ENCODE measurements at places on chromosomes 5 and 9. TPM values are rescaled to one million over a fixed set of nuclear protein-coding genes. Genes with fewer than 3 reads are reported as not detected.
A peak's percentile ranks its signal among the peaks of the same experiment; 100 is the strongest.

Gene TSLP
- total RNA-seq = 0.09 TPM

Gene TAF11L10
- not detected for total RNA-seq

Gene LMAN2
- 85.3 TPM for total RNA-seq

GRCh38 chr9:2066312-2067273 is 51.4 kb downstream of the SMARCA2 start:
- H3K4me1 ChIP-seq = no peaks in the 10 kb centered on the region
- H3K4me3 ChIP-seq = no peak overlapping the region
- no peak overlapping the region for H3K27ac ChIP-seq
- no peaks in the 10 kb centered on the region for H3K27me3 ChIP-seq
- H3K36me3 ChIP-seq = peaks cover 15% of the 10 kb centered on the region
- peak; percentile 27 for DNase-seq

Gene WWC1
- total RNA-seq = 0.89 TPM

Gene NUTM2F
- total RNA-seq = not detected

- H3K4me3 ChIP-seq = no peak overlapping the region
- DNase-seq = no peak
- no peaks in the 10 kb centered on the region for H3K36me3 ChIP-seq
- no peaks in the 10 kb centered on the region for H3K27me3 ChIP-seq
- H3K4me1 ChIP-seq = peaks cover 5% of the 10 kb centered on the region
- H3K27ac ChIP-seq = no peak overlapping the region
These were observed 111.9 kb downstream of the FEM1C start for GRCh38 chr5:115432691-115433090.
